Vagina (tissue), 2 donors: ENCODE measurements at places on chromosomes 4 and X. TPM values are rescaled to one million over a fixed set of nuclear protein-coding genes. Genes with fewer than 3 reads are reported as not detected.

TRPC3 gene
- total RNA-seq, result 0.98 TPM

FRMPD4 gene
- not detected for total RNA-seq

DNA sequence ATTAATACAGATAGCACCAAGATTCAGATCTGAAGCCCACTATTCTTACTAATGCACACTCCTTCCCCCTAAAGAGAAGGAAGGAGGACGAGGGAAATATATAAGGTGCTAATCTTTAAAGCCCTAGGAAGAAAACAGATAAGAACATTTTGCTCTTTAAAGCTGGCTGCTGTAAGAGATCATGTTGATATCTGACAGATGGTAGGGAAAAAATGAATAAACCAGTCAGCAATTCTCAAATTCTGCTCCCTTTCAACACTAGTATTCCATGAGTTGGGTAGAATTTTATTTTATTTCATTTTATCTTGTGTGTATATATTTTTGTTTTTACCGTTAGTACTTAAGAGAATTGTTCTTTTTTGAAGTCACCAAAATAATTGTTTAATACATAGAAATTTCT lies 19.2 kb downstream of the OTC start:
- no peak overlapping the region for H3K27ac ChIP-seq
- no peak overlapping the region for H3K4me3 ChIP-seq
- no peak for DNase-seq
- no peaks in the 10 kb centered on the region for H3K4me1 ChIP-seq
- H3K27me3 ChIP-seq, result no peaks in the 10 kb centered on the region
- no peaks in the 10 kb centered on the region for H3K36me3 ChIP-seq

DNA sequence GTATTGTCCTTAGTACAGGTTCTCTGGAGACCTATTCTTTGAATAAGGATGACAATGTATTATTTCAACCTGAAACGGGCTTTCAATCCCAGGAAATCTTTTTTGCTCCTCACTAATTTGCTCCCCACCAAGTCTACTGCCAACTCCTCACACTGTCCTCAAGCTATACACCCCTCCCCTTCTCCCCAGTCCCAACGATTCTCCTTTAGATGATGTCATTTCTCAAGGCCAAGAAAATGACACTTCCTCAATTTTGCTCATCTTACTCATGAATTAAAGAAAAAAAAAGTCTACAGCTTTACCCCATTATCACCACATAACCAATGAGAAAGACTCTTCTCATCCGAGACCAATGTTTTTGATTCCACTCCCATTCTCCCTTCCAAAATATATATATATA lies 20.6 kb downstream of the AP1S2 start:
- H3K4me1 ChIP-seq, result no peaks in the 10 kb centered on the region
- no peaks in the 10 kb centered on the region for H3K27me3 ChIP-seq

- H3K36me3 ChIP-seq, result no peaks in the 10 kb centered on the region
- DNase-seq, result no peak
- no peak overlapping the region for H3K4me3 ChIP-seq
- no peaks in the 10 kb centered on the region for H3K4me1 ChIP-seq
Measured at GRCh38 chrX:13387666-13388494, 68.0 kb upstream of the ATXN3L start.

GRCh38 chr4:99165978-99166377 lies 21.9 kb upstream of the ADH4 start:
- no peak overlapping the region for H3K4me3 ChIP-seq
- no peaks in the 10 kb centered on the region for H3K36me3 ChIP-seq
- H3K27ac ChIP-seq, result no peak overlapping the region
- no peak for DNase-seq

DNA sequence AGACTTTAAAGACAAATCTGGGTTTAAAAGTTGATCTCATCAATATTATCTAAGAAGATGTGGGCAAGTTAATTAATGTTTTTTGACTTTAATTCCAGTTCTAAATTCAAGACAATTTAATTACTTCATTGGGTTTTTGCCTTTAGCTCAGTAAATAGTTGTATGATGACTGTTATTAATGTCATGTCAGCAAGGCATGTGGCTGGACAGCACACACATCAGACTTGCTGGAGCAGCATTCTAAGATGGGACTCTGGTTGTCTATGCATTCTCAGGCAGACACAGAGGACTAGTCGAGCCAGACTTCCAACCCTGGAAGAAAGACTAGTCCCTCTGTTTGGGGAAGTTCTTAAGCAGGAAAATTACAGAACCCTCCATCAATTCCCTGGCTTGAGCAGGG lies 180.7 kb upstream of the GK2 start:
- H3K4me3 ChIP-seq, result no peak overlapping the region
- H3K36me3 ChIP-seq, result no peaks in the 10 kb centered on the region
- no peaks in the 10 kb centered on the region for H3K27me3 ChIP-seq
- peaks cover 5% of the 10 kb centered on the region for H3K4me1 ChIP-seq
- H3K27ac ChIP-seq, result no peak overlapping the region
- no peak for DNase-seq

DNA sequence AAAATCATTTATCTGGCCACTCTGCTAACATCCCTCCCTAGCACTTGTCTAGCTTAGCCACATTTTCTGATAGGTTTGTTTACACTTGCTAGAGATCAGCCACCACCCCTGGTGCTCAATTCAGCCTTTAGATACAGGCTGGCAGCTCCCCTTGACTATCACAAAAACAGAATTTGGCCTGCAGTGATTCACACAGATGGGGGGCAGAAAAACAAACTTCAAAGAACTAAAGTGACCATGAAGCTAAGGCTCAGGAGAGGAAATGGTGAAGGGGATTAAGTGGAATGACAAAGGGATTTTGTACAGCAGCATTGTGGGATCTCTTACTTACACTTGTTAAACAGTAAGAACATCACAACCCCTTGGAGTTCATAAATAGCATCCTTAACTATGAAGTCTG lies 1718.0 kb upstream of the PCDH7 start:
- H3K4me1 ChIP-seq, result no peaks in the 10 kb centered on the region
- H3K27me3 ChIP-seq, result no peaks in the 10 kb centered on the region
- DNase-seq, result no peak
- H3K4me3 ChIP-seq, result no peak overlapping the region
- H3K36me3 ChIP-seq, result no peaks in the 10 kb centered on the region
- H3K27ac ChIP-seq, result no peak overlapping the region

DNA sequence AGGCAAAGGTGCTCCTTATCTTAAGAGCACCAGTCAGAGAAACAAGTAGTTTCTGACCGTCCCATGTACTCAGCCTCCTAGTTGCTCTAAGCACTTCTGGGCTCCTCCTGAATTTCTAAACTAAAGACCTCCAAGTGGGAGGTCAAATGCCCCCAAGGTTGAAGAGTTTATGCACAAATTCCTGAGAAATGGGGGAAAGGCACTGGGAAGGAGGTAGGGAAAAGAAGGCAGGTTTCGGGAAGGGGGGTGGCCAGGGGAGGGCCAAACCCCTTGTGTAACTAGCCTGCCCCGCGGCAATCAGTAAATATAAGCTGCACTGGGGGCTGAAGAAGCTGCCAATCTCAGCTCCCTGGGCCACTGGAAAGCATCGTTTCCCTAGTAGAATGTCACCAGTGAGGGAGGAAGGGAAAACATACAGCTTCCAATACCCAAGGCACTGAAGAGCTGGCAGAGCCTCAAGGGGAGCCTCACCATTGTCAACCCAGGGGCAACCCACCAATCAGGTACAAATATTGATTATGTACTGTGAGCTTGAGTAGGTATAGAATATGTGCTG lies 3.4 kb downstream of the FOXO4 start:
- H3K36me3 ChIP-seq, result no peaks in the 10 kb centered on the region
- H3K27me3 ChIP-seq, result peaks cover 3% of the 10 kb centered on the region
- peaks cover 23% of the 10 kb centered on the region for H3K4me1 ChIP-seq
- no peak for DNase-seq
- H3K4me3 ChIP-seq, result no peak overlapping the region

DNA sequence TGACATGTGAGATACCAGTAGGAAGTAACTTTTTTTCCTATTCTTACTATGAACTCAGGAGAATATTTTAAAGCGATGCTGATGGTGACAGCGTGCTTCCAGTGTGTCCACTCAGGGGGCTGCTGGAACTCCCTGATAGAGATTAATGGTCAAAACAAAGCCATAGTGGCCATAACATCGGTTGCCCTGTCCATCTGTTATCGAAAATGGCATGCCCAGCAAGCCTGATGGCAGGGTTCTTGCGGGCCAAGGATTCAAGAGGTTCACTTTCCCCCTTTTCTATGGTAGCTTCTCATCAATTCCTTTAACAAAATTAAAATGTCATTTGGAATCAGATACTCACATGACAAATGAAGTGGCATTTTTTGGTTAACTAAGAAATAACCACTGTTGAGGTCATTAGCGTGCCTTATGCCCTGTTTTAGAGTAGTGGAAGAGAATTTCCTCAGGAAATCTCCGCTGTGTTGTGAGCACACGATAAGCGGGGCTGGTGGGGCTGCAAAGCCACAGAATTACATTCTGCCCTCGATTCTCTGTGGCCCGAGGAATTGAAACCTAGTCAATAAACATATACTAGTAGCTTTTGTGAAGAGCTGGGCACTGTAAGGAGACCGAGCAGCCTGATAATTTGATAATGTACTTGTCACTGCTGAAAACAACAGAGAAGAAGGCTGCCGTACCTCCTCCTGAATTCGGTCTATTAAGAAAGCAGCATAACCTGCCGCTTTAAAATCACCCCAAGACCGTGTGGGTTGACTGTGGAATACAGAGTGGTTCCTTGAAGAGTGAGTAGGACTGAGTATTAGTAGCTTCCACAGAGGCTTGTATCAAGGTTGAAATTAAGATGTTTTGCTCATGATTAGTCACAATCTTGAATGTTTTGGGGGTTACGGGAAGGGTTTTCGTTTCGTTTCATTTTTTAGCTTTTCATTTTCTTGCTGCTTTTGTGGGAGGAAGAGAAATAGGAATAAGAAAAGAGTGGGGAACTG lies 46.7 kb downstream of the PTCHD1 start:
- no peaks in the 10 kb centered on the region for H3K4me1 ChIP-seq
- H3K4me3 ChIP-seq, result no peak overlapping the region
- H3K27ac ChIP-seq, result no peak overlapping the region
- no peaks in the 10 kb centered on the region for H3K36me3 ChIP-seq

- DNase-seq, result no peak
- H3K27ac ChIP-seq, result no peak overlapping the region
- H3K36me3 ChIP-seq, result no peaks in the 10 kb centered on the region
- H3K4me3 ChIP-seq, result no peak overlapping the region
- H3K4me1 ChIP-seq, result peaks cover 8% of the 10 kb centered on the region
Measured at GRCh38 chr4:145939856-145940255, 1.2 kb upstream of the ZNF827 start.

- peaks cover 32% of the 10 kb centered on the region for H3K4me1 ChIP-seq
- H3K4me3 ChIP-seq, result no peak overlapping the region
- no peak overlapping the region for H3K27ac ChIP-seq
Measured at GRCh38 chr4:4384837-4385236, 2.1 kb upstream of the NSG1 start.

GRCh38 chr4:15234856-15235126 lies 193.0 kb upstream of the C1QTNF7 start:
- no peak overlapping the region for H3K4me3 ChIP-seq
- H3K4me1 ChIP-seq, result peaks cover 56% of the 10 kb centered on the region
- DNase-seq, result no peak
- no peaks in the 10 kb centered on the region for H3K27me3 ChIP-seq
- peak overlapping the region; percentile 70 for H3K27ac ChIP-seq
- no peaks in the 10 kb centered on the region for H3K36me3 ChIP-seq
